Activated naive CD4-positive, alpha-beta T cell treated with Interleukin-2 at 50 U/mL for 16 hours (primary cell): ENCODE measurements at places on chromosomes 7 and 10.

- DNase-seq = peak; percentile 44
These were observed 44.2 kb downstream of the PDLIM1 start for GRCh38 chr10:95246582-95247051.

DNA sequence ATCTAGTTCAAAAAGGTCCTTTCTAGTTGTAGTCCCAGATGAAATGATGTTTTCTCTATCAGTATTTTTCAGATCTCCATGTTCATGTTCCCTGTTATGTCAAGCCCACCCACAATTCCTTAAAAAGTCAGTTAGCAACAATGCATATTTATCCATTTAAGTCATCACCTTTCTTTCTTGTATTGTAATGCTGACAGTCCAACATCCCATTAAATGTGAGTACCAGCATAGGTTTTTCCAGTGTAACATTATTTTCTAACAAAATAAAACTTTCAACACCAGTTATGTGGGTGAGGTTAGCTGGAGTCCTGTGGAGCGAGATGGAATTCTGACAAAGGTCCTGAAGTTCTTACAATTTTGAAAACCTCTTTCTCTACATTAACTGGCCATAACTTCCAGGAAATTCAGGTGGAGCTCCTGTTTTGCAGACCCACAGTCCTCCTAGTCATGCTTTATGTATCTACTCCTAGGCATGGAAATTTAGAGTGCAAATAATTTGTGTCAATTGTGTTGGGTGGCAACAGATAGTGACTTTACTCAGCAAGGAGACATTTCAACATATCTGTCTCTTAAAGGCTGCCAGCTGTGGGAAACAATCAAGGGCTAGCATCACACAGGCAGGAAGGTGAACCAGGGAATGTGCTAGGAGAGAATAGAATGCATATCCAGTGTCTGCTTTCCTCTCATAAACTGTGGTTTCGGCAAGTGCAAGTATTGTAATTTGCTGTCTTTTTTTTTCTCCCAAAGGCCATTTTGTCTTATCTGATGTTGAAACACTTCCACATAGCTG, 162.6 kb downstream of the MTERF1 start:
- no peak for DNase-seq

GRCh38 chr10:59993931-59994330, 87.6 kb upstream of the CCDC6 start:
- no peak for DNase-seq

GRCh38 chr10:88986549-88987242, 3.9 kb upstream of the FAS start:
- DNase-seq = no peak

GRCh38 chr7:76278540-76278939, 23.9 kb upstream of the HSPB1 start:
- DNase-seq = no peak

DNA sequence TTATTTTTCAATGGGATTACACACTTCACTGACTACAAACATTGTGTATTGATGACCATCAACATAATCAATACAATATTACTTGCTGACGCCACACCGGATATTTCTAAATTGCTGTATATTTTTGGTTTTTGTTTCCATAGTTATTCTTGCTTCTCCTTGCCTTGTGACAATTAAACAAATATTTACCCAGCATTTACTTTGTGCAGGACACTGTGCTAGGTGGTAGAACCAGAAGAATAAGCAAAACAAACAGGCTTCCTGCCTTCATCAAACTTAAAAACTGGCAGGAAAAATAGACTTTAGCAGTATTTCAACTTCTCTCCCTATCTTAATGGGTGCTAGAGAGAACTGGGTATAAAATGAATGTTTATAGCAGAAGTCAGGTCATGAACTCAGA, 50.6 kb downstream of the ZNF277 start:
- no peak for DNase-seq

GRCh38 chr10:132162021-132162531, 24.7 kb upstream of the DPYSL4 start:
- no peak for DNase-seq

DNA sequence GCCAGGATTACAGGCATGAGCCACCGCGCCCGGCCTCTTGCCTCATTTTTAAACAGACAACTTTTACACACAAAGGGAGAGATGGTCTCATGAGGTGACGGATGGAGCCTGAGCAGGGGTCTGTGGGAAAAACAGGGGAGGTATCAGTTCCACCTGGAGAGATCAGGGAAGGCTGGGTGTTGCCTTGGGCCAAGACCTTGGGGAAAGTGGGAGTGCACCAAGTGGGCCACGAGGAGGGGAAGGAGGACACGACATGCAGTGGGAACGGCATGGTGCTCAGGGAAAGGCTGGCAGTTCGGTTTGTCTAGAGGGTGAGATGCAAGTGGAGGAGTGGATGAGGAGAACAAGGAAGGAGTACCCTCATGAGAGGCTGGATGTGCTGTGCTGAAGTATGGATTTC, 8.9 kb upstream of the ZNF777 start:
- no peak for DNase-seq

GRCh38 chr10:133131053-133131452, 29.0 kb upstream of the KNDC1 start:
- DNase-seq = no peak

DNA sequence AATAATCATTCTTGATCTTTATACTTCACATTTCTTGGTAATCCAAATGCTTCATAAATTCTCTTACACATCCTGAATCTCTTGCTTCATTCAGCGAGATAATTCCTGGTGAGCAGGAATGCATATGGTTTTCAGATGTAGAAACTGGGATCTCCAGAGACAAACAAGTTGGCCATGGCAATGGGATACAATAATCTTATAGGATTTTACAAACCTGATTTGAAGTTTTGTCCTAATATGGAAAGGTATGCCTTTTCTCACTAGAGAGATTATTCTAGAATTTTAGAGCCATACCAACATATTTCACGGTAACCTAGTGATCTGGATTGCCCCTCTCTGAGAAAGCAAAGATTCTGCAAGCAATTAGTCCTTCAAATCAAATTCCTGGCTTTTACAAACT, 13.1 kb upstream of the TRDMT1 start:
- no peak for DNase-seq

DNA sequence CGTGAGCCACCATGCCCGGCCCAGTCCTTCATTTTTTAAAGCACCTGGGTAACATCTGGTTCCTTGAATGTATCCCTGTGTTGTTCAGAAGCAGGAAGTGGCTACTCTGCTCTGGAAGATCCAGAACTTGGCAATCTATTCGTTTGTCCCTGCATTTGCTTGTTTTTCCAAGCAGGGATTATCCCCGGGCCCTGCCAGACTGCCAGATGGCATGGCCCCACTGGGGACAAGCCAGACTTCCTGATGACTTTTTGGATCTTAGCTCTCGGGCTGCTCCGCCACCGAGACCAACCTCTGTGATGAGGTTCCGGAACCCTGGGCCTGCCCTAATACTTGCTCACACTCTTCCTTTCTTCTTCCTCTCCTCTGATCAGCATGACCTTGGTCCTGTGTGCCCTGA, 496.7 kb downstream of the TYW1 start:
- no peak for DNase-seq

DNA sequence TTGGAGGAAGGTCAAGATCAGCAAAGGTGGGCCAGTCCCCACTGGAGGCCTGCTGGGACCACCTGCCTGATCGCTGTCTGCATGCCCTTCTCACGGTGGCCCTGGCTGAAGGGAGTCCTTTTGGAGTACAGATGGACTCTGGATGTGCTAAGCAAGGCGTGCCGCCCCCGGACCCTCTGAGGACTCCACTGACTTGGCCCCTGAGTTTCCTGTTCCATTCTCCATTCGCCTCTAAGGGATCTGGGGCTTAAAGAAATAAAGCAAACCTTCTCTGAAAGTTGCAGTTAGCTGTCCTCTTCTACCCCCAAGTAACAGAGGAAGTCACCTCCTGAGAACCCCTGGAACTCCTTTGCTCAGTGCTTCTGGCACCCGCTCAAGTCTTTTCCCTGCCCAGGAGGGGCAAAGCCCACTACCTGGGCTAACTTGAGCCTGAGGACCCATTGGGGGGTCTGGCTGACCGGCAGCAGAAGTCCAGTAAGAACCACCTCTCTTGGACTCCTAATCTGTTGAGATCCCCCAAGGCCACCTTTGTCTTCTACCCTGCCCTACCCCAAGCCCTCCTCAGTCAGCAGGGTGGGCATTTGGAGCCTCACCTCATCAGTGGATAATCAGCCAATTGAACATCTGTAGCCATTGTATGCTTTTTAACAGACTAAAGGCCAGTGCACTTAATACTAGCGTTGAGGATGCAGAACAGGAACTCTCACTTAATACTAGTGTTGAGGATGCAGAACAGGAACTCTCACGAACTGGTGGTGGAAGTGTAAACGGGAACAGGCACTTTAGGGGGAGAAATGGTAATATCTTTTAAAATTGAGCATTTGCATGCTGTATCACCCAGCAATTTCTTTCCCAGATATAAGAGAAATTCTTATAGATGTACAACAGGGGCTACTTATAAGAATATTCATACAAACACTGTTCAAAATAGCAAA, 2.2 kb downstream of the TBATA start:
- DNase-seq = no peak

- no peak for DNase-seq
These were observed 36.8 kb downstream of the VPS41 start for GRCh38 chr7:38872202-38872601.

DNA sequence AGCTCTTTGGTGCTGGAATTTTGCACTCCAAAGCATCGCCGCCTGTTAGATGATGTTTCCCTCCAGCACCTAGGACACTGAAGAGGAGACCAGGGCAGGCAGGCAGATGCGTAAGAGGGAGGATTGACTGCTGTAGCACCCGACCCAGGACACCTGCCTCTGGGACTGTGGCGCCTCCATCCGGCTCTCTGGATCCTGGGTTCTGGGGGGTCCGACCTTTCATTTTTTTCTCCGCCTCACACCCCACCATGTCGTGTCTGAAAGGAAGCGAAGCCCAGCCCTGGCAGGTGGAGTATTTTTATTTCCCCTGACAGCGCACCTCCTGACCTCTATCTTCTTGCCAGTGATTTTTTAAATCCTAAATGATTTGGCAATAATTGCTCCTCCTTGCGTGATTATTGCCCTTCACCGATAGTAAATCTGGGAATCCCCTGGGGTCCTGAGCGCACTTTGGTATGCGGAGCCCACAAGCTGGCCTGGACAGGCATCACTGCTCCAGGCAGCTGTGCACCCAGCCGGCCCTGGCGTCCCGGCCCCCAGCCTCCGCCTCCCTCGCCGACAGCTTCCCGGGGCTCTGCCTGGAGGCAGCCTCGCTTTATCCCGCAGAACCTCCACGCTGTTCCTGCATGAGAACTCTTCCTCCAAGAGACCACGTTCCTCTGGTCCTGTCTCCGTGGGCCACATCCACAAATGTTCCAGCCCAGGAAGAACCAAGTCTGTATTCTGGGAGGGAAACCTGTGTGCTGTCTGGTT, 48.4 kb downstream of the LHPP start:
- DNase-seq = no peak
